ENCODE measurements at places on chromosomes 6 and 20.

GRCh38 chr20:62603021-62603906, 39.0 kb upstream of the SLCO4A1 start:
- DNase-seq, result no peak

- DNase-seq, result no peak
Observed at GRCh38 chr20:47964149-47964548, 178.9 kb upstream of the SULF2 start.

GRCh38 chr20:43457640-43458421, at the start of gene SRSF6:
SRSF6 (plus strand) TSS chr20:43457896; CDS start chr20:43458034, 138 bp downstream.
- peak; percentile 95 for DNase-seq

- no peak for DNase-seq
Observed at GRCh38 chr6:153083869-153084268, 47.2 kb downstream of the RGS17 start.

GRCh38 chr6:13038315-13038714, 290.0 kb downstream of the TBC1D7 start:
- DNase-seq, result no peak

DNA sequence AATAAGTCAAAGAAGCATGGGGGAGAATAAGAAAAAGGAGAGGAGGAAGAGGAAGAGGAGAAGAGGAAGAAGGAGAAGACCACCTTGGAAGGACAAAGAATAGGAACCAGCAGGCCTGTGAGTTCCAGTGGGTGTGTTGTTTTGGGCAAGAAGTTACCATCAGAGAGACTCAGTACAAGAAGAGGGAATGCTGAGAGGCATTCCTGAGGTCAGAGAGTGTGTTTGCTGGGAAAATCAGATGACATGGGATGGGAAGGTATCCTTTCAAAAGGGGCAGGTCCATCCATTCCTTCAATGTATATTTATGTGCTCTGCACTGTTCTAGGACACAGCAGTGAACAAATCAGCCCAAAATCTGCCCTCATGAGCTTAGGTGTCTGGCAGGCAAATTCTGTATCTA, 40.5 kb upstream of the PRIM2 start:
- no peak for DNase-seq

DNA sequence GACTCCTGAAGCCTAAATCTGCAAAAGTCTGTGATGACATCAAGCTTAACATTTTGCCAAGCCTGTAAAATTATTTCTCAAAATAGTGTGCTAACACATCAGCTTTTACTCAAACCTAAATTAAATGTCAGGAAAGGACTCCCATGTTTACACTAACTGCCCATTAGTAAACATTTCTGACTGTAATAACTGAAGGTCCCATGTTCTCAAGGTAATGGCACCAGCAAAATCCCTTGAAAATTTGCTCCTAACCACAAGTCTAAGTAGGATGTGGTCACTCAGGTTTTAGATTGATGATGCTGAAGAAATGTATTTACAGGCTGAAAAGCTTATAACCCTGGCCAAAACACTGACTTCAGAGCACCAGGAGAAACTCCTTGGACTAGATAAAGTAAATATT, 33.0 kb downstream of the BACH2 start:
- DNase-seq, result no peak

DNA sequence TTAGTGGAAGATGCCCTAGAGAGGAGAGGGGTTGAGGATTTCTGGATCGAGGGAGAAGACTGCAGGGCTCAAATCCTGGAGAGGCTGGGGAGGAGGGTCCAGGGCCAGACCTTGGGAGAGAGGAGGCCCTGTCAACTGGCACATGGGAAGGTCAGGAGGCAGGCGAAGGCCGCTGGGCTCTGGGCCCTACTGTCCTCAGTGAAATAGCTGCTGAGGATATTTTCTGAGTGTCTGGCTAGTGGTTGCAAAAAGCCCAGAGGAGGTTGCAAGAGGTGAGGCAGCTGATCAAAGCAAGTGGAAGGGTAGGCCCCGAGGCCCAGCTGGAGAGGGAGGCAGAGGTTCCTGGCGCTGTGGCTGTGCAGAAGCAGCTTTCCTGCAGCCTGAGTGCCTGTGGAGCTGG, 103.4 kb upstream of the MLN start:
- DNase-seq, result no peak

- DNase-seq, result no peak
Observed at GRCh38 chr6:131643855-131644460, 6.9 kb downstream of the ENPP3 start.

DNA sequence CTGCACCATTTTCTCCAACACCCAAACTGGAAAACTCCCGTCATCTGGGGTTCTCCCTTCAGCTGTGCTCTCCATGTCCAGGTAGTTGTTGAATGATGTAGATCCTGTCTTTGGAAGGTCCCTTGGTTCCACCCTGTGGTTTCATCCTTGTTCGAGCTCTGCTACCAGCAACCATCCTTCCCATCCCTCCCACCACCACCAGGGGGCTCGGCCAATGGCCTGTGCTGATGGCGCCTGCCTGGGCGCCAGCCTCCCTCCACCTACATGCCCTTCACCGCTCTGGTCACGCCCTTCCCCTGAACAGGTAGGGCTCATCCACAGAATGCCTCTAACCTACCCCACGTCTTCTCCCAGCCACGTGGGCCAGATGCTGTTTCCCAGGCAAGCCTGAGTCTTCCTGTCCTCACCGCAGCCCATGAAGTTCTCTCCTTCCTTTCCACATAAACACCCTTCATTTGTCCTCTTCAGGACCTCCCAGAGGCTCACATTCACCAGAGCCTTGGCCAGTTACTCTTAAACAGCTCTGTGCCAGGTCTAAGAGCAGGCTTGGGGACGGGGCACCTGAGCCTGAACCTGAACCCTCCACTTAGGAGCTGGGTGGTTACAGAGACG, 75.1 kb upstream of the DUSP22 start:
- DNase-seq, result peak; percentile 88

- no peak for DNase-seq
Observed at GRCh38 chr20:20073801-20074371, 21.6 kb downstream of the CFAP61 start.

DNA sequence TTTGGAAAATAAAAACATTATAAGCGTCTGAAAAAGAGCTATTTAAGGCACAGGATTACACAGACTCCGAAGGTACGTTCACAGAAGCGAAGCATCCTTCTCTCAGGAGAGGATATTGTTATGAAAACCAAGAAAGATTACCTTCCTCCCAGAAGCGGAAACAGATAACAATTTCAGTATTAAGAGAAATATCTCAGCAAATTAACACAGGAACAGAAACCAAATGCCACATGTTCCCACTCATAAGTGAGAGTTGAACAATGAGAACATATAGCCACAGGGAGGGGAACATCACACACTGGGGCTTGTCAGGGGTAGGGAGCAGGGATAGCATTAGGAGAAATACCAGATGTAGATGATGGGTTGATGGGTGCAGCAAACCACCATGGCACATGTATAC, 109.7 kb downstream of the CDK19 start:
- DNase-seq, result peak; percentile 35

- DNase-seq, result peak; percentile 84
Observed at GRCh38 chr20:46350201-46350985, 42.1 kb upstream of the CDH22 start.

DNA sequence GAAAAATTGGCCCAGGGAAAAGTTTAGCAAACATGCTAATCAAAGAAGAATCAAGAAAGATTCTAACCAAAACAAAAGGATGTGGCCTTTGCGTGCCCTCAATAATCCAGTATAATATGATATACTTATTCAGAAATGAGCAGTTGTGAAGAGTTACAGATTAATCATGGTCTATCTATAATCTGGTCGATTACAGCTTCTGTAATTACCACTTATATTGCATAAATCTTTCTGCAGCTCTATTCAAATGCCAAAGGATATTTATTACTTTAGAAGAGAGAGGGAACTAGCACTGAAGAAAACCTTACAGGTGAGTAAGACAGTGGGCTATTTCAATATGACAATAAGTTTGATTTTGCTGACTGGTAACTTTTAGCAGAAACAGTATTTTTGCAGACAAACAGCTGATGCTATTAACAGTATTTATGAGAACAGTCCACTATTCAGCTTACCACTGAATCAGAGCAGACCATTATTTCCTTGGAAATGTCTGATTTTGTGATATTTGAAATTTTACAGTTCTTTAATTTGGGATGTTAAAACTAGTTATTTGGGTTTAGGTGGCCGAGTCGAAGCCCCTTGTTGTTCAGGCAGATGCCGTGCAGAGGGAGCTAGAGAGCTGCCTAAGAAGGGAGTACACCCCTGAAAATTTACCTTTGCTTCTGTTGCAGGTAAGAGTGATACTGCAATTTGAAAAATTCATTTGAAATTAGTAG, 92.2 kb downstream of the CEP57L1 start:
- DNase-seq, result peak; percentile 63

DNA sequence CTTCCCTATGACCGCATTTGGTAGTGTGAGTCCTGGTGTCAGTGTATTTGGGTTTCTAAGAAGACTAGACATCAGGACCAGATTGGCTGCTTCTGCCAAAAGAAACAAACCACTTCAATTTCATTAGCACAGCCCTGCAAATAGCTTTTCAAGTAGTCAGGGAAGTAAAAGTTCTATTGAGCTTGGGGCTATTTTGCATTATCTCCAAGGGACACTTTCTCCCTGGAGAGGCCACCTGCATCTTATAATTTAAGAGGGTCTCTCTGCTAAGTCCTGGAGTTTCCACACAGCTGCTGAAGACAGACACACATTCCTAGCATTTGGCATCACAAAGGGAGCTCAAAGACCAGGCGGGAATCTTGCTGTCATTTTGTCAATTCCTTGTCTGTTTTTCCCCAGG, 141.2 kb downstream of the BMP2 start:
- no peak for DNase-seq

Measured in GM12865 (cell line).